ENCODE measurements at places on chromosomes 3 and 15.

GRCh38 chr15:91132079-91132478 is 32.0 kb downstream of the SV2B start:
- no peak for DNase-seq

GRCh38 chr3:193225302-193226125 is 15.5 kb upstream of the PLAAT1 start:
- no peak for DNase-seq

DNA sequence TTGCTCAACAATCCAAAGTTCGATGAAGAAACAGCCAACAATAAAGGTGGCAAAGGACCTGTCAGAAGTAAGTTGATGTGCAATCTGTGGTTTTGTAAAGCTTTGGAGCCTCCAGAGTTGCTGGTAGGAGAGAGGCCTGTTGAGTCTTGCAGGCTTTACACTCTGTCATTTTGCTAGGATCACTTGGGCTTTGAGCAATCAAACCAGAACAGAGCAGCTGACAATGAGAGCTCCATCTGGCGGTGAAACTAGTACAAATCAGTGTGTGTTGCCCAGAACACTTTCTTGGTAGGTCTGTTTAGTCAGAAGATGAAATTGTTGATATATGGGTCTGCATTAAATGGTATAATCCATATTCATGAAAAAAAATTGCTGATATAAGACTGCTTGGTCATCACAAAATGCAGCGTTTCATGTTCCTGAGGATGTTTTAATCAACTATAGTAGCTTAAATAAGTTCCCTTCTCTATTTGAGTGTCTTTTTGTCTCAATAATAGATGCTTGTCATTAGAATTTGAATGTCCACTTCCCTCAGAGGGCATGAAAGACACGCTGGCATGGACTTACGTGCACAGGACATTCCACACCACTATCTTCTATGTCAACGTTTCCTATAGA is 25.7 kb downstream of the TMOD2 start:
- DNase-seq: peak; percentile 35

GRCh38 chr3:170367797-170368196 is 10.3 kb downstream of the SKIL start:
- no peak for DNase-seq

GRCh38 chr15:67051088-67052045 is 14.0 kb upstream of the SMAD3 start:
- no peak for DNase-seq

GRCh38 chr3:197281849-197282248 is 16.6 kb downstream of the DLG1 start:
- no peak for DNase-seq

- DNase-seq: no peak
Observed at GRCh38 chr3:15096046-15096445, 2.9 kb downstream of the RBSN start.
